ENCODE measurements at places on chromosomes 3 and 15.

- no peak for DNase-seq
These were observed 73.6 kb downstream of the APBA2 start for GRCh38 chr15:28959326-28959725.

DNA sequence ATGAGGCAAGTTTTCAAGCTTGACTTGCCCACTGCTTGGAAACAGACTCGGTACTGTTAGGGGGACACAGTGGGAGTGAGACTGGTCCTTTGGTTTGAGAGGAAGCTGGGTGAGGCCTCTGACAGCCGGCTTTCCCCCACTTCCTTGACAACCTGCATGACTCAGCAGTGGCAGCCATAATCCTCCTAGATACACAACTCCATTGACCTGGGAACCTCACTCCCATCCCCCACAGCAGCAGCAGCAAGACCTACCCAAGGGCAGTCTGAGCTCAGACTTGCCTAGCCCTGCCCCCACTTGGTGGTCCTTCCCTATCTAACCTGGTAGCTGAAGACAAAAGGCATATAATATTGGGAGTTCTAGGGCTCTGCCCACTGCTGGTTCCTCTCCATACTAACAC, 1043.5 kb upstream of the ALCAM start:
- DNase-seq = no peak

- no peak for DNase-seq
These were observed 72.0 kb upstream of the ADAMTS9 start for GRCh38 chr3:64759811-64760210.

DNA sequence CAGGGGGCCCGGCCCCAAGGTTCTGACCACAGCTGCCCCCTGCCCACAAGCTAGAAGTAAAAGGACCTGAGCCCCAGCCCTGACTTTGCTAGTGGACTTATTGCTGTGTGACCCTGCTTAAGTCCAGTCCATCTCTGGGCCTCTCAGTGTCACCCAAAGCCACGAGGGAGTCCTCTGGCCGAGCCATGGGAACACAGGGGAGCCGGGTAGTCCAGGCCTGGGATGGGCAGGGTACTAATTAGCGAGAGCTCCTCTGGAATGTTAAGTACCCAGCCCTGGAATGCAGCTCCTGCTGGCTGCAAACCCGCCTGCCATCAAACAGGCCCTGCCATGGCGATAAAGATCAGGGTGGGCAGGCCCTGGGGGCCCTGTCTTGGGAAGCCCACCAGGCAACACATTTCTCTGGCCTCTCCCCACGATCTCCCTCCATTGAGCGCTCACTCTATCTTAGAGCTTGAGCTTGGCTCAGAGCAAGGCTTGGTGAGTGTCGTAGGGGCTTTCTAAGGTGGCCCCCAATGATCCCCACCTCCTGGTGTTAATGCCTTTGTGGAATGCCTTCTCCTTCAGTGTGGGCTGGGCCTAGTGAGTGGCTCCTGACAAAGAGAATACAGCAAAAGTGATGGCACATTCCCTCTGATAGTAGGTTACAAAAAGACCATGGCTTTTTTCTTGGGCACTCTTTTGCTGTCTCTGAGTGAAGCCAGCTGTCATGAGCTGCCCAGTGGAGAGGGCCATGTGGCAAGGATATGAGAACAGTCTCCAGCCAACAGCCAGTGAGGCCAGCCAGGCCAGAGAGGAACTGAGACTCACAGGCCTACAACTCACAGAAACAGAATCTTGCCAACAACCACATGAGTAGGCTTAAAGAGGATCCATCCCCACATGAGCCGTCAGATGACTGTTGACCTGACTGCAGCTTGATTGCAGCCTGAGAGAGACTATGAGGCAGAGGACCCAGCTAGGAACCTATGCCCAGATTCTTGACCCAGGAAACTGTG, 133.1 kb downstream of the SMAD6 start:
- no peak for DNase-seq

DNA sequence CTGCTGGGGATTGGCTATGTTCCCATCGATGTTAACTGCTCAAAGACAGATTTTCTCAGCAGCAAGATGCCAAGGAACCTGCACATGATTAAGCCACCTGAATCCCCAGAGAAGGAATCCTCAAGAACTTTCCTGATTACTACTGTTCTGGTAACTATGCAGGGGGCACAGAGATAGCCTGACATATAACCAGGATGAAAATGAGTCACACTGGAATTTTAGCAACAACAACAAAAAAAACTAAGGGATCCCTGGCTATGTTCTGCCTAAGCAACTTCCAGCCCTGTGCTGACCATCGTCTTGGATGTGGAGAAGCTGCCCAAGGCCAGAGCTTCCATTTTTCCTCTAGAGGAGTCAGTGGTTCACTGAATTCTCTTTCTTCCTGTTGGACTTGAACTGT, 13.8 kb downstream of the RIOX2 start:
- DNase-seq = no peak

- DNase-seq = peak; percentile 19
These were observed at the start of gene DOCK3 for GRCh38 chr3:50674349-50675178. DOCK3 (plus strand) TSS chr3:50674927; CDS start chr3:50675264, 337 bp downstream.

GRCh38 chr15:89072277-89072869, 15.9 kb upstream of the ABHD2 start:
- DNase-seq = no peak

DNA sequence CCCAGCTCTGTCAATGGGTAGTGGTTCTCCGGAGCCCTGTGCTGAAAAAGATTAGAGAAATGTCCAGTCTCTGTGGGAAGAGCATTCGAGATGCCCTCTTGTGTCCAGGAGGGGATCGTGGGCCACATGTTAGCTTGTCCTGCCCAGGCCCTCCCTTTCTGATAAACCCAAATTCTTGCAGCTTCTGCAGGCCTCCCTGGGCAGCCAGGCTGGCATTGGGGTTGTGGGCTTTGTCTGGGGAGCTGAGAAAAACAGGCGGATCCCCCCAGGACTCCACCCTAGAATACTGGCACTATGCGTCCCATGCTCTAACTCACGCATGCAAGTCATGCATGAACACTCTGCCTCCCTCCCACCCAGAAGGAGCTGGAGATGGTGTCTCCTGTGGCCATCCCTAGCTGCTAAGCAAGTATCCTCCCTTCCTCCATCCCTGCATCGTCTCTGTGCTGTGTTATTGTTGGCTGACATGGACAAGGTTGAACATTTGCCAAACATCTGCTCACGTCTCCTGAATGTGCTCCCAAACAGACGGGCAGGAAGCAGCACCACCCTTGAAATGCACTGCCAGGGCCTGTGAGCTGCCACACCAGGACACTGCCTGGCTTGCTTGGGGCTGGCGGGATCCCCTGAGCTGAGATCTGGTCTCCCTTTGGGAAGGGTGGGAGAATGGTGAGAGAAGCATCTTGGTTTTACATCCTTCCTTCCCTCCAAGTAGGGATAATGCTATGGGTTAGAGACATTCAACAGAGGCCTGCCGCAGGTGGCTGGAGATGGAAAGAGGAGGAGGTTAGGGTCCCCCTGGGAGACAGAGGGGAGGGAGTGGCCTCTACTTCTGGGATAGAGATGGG, 26.5 kb downstream of the CFAP161 start:
- DNase-seq = peak; percentile 78

GRCh38 chr15:77094397-77095030, 23.6 kb upstream of the TSPAN3 start:
- DNase-seq = no peak

GRCh38 chr3:134251731-134252391, 1.2 kb upstream of the RYK start:
- no peak for DNase-seq

DNA sequence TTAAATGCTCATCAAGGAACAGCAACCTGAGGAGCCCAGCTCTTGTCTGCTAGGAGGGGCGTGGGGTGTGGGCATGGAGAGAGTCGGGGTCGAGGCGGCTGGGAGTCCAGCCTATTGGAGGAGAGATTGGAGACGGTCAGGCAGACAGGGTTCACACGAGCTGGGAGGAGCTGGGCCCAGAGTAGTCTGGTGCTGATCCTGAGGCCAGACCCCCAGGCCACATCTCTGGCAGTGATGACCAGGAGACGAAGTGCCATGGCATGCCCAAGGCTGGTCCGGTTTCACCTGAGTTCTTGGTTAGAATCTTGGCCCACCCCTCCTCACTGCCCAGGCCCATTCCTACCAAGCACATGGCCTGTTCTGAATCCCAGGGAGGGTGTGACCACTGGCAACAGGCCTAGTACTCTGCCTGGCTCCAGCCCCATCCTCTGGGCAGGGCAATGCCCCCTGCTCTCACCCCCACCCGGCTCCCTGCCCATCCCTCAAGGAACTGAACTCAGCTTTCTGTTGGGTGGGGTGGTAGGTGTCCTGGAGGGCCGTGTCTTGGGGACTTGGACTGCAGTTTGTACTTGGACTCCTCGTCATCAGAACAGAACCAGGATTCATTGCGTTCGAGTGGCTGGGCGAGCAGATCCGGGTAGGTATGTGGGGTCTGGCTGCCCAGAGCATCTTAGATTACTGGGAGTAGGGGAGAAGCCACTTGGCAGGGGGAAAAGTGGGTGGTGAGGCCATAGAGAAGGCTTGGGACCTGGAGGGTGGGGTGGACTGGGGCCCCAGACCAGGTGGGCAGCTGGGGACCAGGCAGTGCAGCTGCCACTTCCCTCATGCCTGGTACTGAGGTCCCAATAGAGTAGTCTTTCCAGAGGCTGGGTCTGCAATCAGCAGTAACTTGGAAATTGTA, 20.8 kb downstream of the SLC28A1 start:
- no peak for DNase-seq

- no peak for DNase-seq
These were observed 271.2 kb downstream of the PTPRG start for GRCh38 chr3:61832375-61833229.

DNA sequence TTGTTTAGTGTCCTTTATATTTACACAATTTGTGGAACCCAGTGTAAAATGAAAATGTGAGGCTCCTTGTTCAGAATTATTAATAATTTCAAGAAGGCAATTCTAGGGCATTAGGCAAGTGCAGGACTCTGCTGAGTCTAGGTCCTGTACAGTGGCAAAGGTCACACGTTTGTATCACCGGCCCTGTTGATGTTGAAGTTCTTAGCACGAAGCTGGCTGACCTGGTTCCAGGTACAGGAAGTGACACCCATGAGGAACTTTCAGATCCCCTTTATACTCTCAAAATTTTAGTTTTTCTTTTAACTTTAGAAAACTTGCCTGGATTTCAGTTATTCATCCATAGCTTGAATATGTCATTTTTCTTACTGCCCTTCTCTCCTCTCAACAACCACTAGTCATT, 349.4 kb downstream of the CNTN6 start:
- DNase-seq = no peak

DNA sequence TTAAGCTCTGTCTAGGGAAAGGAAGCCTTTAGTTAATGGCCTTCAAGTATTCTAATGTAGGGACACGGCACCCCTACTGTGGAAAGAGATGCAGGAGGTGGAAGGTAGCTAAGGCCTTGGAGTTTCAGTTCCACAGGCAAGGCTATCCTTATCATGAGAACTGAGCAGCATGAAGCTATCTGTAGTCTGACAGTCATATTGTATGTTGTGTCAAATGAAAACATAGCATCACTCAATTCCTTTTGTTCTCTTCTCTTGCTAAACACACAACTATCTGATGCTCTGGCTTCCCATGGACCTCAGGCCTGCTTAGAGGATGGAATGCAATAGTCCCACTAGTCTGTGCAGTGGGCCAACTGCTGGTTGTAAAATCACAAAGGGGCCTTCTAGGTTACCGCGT, 380.9 kb downstream of the FHIT start:
- no peak for DNase-seq

DNA sequence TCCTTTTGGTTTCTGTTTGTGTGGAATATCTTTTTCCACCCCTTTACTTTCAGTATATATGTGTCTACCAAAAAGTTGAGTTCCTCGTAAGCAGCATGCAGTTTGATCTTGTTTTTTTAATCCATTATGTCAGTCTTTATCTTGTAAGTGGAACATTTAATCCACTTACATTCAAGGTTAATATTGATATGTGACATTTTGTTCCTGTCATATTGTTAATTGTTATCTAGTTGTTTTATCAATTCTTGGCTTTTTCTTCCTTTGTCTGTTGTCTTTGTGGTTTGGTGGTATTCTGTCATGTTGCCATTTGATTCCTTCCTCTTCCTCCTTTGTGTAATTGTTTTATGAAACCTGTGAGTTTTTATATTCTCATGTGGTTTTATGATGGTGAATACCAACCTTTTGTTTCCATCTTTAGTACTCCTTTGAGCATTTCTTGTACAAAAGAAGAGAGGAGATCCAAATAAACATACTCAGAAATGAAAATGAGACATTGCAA, 43.4 kb upstream of the XCR1 start:
- no peak for DNase-seq

DNA sequence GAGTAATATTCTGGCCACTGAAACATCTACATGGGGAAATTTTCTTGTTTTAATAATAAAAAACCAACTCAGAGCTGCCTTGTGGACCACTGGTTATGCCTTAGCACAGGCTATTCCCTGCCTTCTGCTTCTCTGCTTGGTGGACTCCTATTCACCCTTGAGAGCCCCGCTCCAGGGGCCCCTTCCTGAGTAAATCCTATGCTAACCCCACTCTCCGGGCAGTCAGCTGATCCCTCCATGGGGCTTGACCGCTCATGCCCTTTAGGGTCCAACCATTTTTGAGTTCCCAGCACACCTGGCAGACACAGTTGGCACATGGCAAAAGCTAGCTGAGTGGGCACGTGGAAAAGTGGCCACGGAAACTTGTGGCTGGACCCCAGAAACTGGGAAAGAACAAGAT, 38.2 kb downstream of the ATP2B2 start:
- DNase-seq = no peak

DNA sequence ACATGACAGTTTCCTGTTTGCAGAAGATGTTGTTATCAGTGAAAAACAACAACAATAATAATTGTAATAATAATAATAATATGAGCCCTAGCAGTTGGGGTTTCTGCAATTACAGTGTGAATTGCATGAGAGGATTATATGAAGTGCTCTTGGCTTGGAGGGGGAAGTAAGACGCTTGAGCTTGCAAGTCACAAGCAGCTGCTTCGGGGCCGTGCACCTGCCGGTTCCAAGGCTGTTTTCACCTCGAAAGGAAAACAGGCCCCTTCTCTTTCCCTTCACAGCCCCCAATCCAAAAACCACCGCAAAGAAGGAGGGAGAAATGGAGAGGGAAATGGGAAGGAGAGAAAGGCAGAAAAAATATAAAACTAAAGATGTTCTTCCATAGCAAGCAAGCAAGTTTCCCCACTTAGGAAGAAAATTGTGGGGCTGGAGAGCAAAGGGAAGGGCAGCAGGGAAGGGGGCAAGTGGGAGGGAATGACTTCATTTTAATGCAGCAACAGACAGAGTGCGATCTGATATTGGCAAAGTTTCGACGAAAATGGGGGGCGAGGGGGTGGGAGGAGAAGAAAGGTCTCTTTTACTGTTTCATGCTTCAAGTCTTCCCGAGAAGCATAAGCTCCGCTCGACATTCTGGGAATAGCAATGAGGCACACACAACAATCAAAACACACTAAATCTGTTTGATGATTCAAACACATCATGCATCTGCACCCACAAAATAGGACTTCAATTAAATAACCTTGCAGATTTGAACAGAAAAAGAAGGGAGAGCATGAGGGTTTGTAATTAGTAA, 284.2 kb upstream of the ATP11B start:
- DNase-seq = no peak

- peak; percentile 77 for DNase-seq
These were observed 119.9 kb downstream of the MBNL1 start for GRCh38 chr3:152388631-152389030.

GRCh38 chr3:134608771-134609435, 41.9 kb downstream of the KY start:
- no peak for DNase-seq

Data from mammary epithelial cell (primary cell).